T-helper 2 cell (primary cell): ENCODE measurements at places on chromosomes 5 and 9.

DNA sequence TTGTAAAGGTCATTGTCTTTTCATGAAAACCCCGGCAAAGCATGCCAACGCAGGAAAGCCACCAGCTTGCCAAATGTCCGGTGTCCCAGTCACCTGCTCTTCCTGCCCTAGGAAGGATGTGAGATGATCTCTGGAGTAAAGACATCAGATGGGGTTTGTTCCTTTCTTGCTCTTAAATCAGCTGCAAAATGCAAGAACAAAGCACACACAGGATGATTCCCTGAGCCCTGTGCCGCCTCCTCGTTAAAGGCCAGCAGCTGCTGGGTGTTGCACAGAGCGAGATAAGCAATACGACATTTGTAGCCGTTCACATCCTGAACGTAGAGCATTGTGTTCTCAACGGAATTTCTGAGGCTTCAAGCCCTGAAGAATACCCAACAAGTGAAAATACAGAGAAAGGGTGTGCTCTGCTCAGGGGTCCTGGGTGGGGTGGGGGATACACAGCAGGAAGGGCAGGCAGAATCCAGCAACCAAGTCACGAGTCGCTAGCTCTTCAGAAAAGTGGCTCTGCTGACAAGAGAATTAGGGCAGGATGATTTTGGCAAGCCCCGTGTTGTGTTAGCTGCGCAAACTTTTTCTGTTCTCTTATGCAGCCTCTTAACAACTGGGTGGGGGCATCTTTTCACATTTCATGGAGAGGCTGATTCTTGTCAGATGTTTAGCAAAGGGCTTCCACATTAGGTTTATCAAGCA lies 229.2 kb upstream of the MAP3K1 start:
- DNase-seq = peak; percentile 32

- no peak for DNase-seq
Measured at GRCh38 chr9:135516132-135516860, 4.9 kb upstream of the LCN1 start.

DNA sequence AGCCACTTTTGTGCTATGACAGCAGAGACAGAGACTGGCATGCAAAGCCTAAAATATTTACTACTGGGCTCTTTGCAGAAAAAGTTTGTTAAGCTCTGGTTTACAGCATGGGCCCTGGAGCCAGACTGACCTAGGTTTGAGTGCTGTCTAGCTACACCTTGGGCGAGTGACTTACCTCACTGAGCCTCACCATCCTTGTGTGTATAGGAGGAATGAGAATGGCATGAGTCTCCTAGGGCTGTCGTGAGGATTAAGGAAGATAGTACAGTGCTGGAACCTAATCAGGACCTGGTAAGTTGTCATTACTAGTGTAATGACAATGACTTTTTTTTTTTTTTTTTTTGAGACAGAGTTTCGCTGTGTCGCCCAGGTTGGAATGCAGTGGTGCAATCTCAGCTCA lies 65.2 kb downstream of the MSX2 start:
- no peak for DNase-seq

- no peak for DNase-seq
Measured at GRCh38 chr9:112112941-112113681, 62.0 kb downstream of the SUSD1 start.

GRCh38 chr5:84436866-84437265 lies 52.2 kb upstream of the EDIL3 start:
- DNase-seq = no peak

DNA sequence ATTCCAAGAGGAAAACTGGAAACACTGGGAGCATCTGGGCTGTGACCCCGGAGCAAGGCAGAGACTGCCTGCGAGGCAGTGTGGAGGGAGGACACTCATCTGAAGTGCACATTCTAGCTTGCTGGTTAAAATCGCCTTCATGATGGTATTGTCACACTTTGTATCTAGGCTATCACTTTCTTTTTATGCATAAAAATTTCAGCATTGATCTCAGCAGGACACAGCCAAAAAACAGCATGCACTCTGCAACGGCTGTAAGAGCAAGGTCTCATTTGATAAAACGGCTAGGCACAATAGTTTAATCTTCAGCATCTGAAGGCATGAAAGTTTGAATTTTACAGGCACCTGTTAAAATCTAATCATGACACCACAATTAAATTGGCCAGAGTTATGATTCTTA lies 110.8 kb upstream of the IRX1 start:
- no peak for DNase-seq

DNA sequence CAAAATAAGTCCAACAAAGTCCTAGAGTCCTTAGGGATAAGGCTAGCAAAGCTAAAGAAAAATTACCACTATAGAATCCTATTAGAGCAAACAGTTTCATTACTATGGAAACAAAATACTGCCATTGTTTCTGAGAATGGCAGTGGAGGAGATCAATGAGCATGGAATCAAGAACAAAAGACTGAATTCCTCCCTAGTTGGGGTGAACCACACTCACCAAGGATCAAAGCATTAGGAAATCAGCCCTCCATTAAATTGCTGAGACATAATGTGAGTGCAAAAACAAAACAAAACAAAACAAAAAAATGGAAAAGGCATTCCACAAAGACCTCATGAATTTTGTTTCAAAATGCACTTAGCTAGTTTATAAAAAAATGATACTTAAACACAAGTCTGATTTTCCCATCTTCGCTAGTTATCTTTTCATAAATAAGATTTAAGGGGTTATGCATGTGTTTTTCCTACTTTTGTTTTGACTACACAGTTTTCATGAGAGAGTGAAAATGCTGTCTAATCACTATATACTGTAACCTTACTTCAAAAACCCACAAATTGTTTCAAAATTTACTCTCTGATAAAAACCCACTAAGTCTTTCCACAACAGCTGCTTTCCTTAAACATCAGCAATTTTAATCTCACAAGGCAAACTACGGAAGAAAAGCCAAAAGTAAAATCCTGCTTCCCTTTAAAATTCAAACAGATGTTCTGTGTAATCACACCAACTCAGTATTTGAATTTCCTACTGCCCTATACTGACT lies 9.7 kb downstream of the SERINC5 start:
- no peak for DNase-seq

DNA sequence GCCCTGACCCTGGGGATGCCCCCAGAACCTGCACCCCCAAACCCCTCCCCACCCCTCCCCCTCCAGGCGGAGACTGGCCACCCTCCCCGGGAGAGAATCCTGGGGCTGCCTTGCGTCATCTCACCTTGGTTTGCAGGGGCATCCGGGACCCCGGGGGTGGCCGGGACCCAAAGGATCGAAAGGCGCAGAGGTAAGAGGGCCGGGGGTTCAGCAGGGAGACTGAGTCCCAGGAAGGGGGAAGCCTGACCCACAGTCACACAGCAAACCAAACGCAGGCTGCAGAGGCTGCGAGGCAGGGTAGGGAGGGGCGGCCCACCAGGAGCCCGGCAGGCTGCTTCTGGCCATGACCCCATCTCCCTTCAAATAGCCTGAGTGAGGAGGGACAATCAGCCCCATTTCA lies 33.8 kb upstream of the ORM1 start:
- no peak for DNase-seq

GRCh38 chr5:140576776-140577201 lies 12.2 kb downstream of the SLC35A4 start:
- no peak for DNase-seq

- DNase-seq = no peak
Measured at GRCh38 chr5:61918611-61919010, 387.4 kb upstream of the KIF2A start.

GRCh38 chr5:56279979-56280378 lies 46.8 kb upstream of the ANKRD55 start:
- DNase-seq = no peak

DNA sequence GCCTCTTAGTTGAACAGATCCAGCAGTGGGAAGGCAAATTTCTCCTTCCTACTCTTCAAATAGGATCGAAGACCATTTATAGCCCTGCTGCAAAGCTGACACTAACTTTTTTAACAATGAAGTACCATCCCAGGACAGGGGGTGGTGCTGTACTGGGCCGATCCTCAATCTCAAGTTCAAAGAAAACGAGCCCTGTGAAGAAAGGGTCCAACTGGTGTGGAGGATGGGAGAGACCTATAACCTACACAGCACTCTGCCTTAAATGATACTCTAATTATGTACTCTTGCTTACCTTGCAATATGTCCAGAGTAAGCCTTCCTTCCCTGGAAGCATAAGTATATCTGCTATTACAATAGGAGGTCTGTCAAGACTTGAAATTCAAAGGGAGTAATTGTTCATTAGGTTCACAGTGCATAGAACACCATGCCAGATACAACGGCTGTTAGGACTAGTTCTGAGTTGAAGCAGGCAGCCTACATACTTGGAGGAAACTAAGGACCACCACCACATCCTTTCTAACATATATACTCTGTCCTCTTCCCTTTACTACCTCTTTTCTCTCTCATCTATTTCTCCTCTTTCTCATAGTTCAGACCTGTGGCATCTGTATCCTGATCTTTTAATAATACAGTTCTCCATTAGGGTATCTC lies 6.2 kb downstream of the ETF1 start:
- DNase-seq = peak; percentile 42

DNA sequence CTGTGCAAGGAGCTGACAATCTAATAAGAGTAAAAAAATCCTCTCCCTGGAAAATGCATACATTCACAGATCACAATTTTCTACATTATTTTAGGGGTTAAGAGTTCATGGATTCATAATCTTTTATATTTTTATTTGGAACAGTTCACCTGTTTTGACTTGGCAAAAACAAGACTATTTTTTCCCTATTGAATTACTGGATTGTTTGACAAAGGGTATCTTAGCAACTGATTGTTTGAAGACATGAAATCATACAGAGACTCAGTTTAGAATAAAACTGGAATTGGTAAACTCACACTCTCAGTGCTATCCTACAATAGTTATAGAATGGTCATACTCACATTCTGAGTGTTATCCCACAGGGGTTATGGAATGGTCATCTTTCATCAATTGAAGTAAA lies 358.2 kb upstream of the PTGER4 start:
- no peak for DNase-seq

DNA sequence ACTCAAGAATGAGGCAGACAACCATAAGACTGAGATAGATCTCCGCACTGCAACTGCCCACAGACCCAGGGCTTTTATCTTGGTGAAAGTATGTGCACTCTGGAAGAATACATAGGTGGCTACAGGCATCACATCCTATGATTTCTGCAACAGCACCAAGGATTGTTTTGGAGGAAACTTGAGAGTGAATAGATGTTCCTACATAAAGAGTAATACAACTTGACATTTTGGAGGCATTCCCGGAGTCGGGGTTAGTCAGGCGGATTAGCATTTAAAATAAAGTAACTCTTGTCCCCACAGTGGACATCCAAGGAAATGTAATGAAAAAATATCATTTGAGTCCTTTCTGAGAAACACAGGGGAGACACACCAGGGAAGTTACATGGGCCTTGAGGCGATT lies 26.7 kb downstream of the TMEM174 start:
- no peak for DNase-seq

- no peak for DNase-seq
Measured at GRCh38 chr5:171678646-171679045, 107.0 kb upstream of the SMIM23 start.

DNA sequence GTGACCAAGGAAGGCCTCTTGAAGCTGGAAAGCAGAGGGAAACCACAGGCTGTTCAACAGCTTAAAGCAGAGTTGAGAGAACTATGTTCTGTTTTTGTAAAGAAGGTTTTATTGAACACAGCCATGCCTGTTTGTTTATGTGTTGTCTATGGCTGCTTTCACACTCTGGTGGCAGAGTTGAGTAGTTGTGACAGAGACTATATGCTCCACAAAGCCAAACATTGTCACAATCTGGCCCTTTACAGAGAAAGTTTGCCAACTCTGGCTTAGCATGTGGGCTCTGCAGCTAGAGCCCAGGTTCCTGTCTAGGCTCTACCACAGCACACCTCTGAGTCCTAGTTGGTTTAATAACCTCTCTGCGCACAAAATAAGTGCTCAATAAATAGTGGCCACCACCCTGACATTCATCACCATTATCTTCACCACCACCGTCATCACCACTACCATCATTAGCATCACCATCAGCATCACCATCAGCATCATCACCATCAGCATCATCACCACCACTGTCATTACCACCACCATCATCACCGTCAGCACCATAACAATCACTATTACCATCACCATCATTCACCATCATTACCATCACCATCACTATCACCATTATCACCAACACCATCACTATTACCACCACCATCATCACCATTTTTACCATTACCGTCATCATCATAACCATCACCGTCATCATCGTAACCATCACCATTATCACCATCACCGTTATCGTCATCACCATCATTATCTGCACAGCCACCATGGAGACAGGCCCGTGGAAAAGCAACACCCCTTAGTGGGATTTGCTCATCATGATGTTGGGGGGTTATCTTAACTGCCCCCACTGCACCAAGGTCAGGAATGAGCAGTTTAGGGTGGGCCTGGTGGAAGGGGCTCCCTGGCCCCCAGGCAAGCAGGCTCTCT lies 18.3 kb downstream of the AKNA start:
- no peak for DNase-seq

- no peak for DNase-seq
Measured at GRCh38 chr9:77896938-77897667, 134.5 kb downstream of the GNAQ start.

- DNase-seq = no peak
Measured at GRCh38 chr5:43006424-43007202, 33.5 kb downstream of the ANXA2R start.

DNA sequence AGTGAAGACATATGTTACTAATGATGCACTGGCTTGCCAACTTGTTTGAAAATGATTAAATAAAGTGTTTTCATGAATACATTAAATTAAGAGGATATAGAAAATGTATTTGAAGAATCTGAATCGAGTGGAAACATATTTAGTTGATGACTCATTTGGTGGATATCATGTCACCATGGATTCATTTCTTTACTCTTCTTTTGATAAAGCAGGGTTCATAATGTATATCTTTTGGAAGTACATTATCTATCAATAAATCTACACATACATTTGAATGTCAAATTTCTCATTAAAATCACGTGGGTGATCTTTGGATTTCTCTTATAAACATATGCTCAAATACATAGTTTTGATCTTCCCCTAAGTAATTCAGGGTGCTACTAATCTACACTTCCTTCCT lies 1148.1 kb upstream of the ACO1 start:
- peak; percentile 45 for DNase-seq

- DNase-seq = no peak
Measured at GRCh38 chr9:36609306-36609705, 36.6 kb downstream of the MELK start.

DNA sequence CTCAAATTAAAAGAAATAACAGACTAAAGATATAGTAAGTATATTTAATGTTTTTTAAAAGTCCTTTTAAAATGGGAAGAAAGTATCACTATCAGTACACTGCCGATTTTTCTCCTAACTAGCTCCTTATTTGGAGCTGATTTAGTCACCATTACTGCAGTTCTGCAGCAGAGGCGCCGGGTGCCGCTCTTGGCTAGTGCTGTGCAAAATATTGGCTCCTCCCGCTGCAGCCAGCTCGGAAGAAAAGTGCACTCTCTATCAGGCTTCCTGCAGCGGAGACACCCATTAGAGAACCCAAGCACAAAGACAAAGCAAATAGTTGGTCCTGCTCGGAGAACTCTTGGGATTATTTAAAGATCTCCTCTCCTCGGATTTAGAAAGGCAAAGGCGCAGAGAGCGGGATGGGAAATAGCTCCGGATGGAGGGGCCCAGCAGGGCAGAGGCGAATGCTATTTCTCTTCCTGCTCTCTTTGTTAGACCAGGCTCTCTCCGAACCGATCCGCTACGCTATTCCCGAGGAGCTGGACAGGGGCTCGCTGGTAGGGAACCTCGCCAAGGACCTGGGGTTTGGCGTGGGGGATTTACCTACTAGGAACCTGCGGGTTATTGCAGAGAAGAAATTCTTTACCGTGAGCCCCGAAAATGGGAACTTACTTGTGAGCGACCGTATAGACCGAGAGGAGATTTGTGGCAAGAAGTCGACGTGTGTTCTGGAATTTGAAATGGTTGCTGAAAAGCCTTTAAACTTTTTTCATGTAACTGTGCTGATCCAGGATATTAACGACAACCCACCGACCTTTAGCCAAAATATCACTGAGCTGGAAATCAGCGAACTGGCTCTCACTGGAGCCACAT lies at the start of gene PCDHGB3:
Gene PCDHGB3, plus strand, starts transcription at position 249 of the 855 bp plus-strand sequence. Its CDS starts 153 bp downstream, at position 402.
- DNase-seq = peak; percentile 30
